Mucosa of gallbladder (tissue), 1 donor: ENCODE measurements at places on chromosomes 13 and 19.

DNA sequence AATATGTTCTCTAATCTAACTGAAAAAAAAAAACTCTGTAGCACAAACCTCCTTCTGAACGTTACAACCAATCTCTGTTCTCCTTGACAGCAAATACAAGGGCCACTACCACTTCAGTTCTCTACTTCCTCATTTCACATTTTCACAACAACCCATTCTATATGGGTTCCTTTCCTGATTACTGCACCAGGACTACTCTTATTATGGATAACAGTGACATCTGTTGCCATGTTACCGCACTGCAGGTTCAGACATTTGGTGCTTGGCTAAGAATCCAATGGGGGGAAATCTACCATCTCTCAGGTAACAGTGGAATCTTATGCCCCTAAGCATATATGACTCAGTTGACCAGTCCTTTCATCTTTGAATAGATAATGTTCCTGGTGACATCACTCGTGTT, 11.6 kb upstream of the FPR3 start:
- no peak for DNase-seq

DNA sequence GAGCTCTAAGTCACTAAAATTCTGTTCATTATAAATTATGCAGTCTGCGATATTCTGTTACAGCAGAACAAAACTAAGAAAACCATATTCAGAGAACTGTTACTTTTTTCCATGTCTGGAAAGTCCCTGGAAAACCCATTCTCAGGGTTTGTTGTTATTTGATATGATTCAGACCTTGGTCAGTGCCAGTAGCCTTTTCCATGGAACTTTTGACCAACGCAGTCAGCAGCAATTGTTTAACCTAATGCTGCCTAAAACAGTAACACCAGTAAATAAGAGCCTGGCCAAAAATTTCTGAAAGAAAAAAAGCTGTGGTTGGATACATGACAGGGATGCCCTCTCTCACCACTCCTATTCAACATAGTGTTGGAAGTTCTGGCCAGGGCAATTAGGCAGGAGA, 402.7 kb downstream of the TBC1D4 start:
- DNase-seq: no peak

DNA sequence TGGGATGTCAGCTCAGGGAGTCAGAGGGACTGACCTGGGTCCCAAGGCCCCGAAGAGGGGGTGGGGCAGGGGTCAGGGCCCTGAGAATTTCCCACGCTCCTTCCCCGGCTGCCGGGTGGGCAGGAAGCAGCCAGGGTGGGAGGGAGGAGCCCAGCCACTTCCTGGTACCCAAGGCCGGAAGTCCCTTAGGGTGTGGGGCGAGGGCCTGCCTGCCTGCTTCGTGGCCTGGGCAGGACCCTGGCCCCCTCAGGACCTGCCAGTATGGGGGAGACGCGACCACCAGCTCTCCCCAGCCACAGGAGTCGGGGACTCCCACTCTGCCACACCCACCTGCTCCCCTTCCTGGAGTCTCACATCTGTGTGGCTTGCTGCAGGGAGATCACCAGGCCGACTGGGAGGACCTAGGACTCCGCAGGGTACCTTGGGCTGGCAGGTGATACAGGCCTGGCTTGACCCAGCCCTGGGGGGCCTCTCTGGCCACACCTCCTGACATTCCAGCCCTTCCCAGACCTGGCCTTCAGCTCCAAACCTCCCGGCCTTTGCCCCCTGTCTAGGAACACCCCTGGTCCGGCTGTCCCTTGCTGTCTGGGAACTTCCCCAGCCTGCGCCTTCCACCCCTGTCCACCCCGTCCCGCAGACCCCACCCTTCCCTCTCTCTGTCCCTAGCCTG, 9.8 kb upstream of the CIRBP start:
- no peak for DNase-seq

DNA sequence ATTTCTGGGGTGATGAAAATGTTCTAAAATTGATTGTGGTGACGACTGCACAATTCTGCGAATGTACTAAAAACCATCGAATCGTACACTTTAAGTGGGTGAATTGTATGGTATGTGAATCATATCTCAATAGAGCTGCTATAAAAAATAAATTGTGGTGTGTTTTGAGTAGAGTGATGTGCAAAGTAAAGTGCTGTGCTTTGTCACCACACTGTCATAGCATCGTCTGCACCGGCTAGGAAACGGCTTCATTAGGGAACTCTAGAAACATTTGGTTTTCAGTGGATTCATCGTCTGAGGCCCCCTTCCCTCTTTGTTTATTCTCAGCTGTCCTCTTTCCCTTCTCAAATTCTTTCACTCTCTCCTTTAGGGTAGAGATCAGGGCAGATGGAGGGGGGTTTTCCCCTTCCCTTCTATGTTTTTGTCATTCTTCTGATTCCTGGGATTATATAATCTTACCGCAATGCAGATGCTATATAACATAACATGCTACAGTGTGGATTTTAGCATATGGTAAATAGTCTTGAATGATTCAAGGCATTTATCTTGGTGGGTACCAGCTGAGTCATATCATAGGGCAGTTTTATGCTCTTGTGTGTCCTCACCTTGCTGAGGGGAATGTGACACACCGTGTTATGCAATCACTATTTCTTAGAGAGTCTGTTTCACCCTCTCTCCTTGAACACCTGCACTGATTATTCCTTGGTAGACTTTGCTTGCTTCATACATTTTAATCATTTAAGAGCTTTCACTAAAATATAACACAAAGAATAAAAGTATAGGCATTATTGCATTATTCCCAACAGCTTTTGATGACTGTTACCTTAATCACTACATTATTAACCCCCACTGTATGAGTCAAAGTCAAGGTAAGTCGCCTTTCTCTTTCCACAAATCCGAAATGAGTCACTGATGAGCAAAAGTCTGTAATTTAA, 239.4 kb downstream of the DCLK1 start:
- no peak for DNase-seq

GRCh38 chr13:106752584-106753170, 184.7 kb upstream of the ARGLU1 start:
- no peak for DNase-seq

- no peak for DNase-seq
Observed at GRCh38 chr13:24081387-24081786, 79.1 kb upstream of the SPATA13 start.

GRCh38 chr19:36605101-36605876, at the start of gene ZNF382:
Gene ZNF382, plus strand, starts transcription at chr19:36605313. Its CDS starts 4,602 bp downstream, at chr19:36609915.
- DNase-seq: peak; percentile 75

GRCh38 chr13:41970918-41971317, 10.0 kb upstream of the VWA8 start:
- DNase-seq: no peak

DNA sequence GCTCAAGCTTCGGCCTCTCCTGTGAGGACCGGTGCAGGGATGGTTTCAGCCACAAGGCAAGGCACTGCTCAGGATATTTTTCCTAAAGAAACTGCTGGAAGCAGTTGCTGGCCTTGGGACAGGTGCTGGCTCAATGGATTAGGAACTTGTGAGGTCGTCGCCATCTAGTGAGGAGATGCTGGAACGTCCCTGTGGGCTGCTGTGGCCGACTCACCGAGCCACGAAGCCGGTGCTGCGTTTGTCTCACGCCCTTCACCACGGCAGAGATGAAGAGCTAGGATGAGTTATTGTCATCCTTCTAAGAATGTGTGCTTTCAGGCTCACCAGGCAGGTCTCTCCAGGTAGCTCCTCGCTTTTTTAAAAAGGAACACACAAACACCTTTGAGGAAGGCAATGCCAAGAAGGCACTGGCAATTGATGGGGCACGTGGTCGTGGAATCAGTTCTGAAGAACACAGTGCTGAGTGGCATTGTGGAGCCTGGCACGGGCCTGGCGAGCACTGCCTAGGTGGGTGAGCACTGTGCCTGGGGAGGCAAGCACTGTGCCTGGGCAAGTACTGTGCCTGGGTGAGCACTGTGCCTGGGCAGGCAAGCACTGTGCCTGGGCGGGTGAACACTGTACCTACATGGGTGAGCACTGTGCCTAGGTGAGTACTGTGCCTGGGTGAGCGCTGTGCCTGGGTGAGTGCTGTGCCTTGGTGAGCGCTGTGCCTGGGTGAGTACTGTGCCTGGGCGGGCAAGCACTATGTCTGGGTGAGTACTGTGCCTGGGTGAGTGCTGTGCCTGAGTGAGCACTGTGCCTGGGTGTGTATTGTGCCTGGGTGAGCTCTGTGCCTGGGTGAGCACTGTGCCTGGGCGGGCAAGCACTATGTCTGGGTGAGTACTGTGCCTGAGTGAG, 140.4 kb downstream of the TEX29 start:
- DNase-seq: no peak

GRCh38 chr19:7288977-7289376, 5.2 kb downstream of the INSR start:
- DNase-seq: no peak

- DNase-seq: peak; percentile 54
Observed at GRCh38 chr13:112443995-112444311, 67.8 kb downstream of the SPACA7 start.

GRCh38 chr13:41802684-41803444, 158.0 kb downstream of the VWA8 start:
- DNase-seq: no peak

DNA sequence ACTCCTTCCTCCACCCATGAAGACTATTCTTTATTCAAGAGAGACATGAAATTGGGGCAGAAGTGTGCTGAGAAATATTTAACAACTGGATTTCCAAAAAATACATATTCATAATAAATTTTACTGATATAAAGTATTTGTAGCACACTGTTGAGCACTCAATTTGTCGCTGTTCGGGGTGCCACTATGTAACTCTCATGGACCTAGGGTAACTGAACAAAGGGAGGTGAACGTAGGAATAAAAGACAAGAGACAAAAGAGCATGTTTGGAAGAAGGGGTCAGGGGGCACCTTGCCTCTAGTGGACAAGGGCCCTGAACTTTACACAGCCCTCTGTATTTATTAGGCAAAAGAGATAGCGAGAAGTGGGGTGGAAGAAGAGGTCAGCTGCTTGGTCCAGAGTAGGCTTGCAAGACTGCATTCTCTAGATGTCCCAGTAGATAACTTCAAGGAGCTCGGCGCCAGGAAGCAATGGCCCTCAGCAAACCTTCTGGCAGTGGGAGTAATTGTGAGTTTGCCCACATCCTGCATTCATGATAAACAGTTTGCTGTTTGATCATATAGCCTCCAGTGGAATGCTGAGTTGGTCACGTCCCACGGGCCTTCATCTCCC, 4.5 kb upstream of the ZNF175 start:
- no peak for DNase-seq

- DNase-seq: peak; percentile 26
Observed at GRCh38 chr19:47541518-47541917, 26.7 kb upstream of the NAPA start.

DNA sequence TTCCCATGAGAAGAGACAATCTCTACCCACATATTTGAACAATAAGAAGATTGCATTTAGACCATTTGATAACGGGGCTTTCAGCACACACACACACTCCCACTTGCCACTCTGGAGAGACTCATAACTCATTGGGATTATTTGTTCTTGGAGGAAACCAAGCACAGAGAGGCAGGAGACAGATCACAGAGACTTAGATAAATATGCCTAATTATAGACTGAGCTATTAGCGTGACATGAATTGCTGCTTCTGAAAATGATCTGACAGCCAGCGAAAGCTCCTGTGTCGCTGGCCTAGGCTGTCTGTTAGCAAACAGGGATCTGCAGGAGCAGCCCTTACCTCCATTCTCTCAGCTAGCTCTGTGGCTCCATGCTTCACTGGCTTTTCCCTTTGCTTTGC, 111.4 kb downstream of the CCNA1 start:
- DNase-seq: no peak

DNA sequence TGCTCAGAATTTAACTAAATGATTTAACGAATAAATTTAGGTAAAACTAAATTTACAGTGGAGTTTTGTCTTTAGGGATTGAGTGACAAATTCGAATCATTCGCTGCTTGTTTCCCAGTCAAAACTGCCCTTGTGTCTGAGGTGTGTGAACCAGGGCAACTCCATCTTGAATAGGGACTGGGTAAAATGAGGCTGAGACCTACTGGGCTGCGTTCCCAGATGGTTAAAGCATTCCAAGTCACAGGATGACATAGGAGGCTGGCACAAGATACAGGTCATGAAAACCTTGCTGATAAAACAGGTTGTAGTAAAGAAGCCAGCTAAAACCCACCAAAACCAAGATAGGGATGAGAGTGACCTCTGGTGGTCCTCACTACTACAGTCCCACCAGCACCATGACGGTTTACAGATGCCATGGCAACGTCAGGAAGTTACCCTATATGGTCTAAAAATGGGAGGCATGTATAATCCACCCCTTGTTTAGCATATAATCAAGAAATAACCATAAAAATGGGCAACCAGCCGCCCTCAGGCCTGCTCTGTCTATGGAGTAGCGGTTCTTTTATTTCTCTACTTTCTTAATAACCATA, 10.2 kb upstream of the ANKRD10 start:
- DNase-seq: no peak

GRCh38 chr19:13053238-13053637, 49.4 kb downstream of the LYL1 start:
- DNase-seq: no peak

DNA sequence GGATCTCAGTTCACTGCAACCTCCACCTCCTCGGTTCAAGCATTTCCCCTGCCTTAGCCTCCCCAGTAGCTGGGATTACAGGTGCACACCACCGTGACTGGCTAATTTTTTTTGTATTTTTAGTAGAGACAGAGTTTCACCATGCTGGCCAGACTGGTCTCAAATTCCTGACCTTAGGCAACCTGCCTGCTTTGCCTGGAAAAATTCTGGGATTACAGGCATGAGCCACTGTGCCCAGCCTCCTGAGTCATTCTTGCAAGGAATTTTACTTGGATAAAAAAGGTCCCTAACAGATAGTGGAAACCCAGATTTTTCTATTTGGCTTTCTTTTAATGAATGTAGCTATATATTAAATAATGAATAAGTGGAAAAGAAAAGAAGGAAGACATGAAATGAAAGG, 449.9 kb upstream of the ATXN8OS start:
- DNase-seq: no peak
